Aortic smooth muscle cell (primary cell): ENCODE measurements at places on chromosomes 13 and 19. TPM values are rescaled to one million over a fixed set of nuclear protein-coding genes. Genes with fewer than 3 reads are reported as not detected.

PEAK3 gene
- total RNA-seq, result not detected in 2 replicates

ZNF829 gene
- 2.7 and 3.4 TPM in 2 replicates for total RNA-seq

KCNK6 gene
- total RNA-seq, result 9.2 and 19.6 TPM in 2 replicates

TPTE2 gene
- not detected in 2 replicates for total RNA-seq

KCNC3 gene
- under 0.01 TPM in 2 replicates for total RNA-seq

LILRB4 gene
- not detected in 2 replicates for total RNA-seq

SLC46A3 gene
- total RNA-seq, result 5.7 and 6.1 TPM in 2 replicates

CADM4 gene
- total RNA-seq, result 0.68 and 1.1 TPM in 2 replicates

KIR3DL1 gene
- total RNA-seq, result not detected in 2 replicates

EPSTI1 gene
- total RNA-seq, result 0.79 and 1.9 TPM in 2 replicates

TNFRSF19 gene
- 2.5 and 5.5 TPM in 2 replicates for total RNA-seq

OR7E24 gene
- not detected in 2 replicates for total RNA-seq

AZU1 gene
- total RNA-seq, result not detected in 2 replicates

NUDT19 gene
- 5.6 and 8.3 TPM in 2 replicates for total RNA-seq

ZSCAN4 gene
- total RNA-seq, result not detected in 2 replicates

FCGBP gene
- total RNA-seq, result 0.13 and 0.19 TPM in 2 replicates

CYTH2 gene
- 33.4 and 42.8 TPM in 2 replicates for total RNA-seq

WDR87 gene
- not detected in 2 replicates for total RNA-seq

KLK12 gene
- not detected in 2 replicates for total RNA-seq

ZNF30 gene
- 2.6 and 2.9 TPM in 2 replicates for total RNA-seq

SULT2A1 gene
- total RNA-seq, result not detected in 2 replicates

ELL gene
- 16.1 and 18.0 TPM in 2 replicates for total RNA-seq

PRTN3 gene
- not detected in 2 replicates for total RNA-seq

PSG7 gene
- not detected in 2 replicates for total RNA-seq

MCEMP1 gene
- not detected in 2 replicates for total RNA-seq

ADPRHL1 gene
- 0.37 and 0.53 TPM in 2 replicates for total RNA-seq

ZNF581 gene
- 11.4 and 13.4 TPM in 2 replicates for total RNA-seq
